Chondrocyte (in vitro differentiated cells): ENCODE measurements at places on chromosomes 16 and 17.
A peak's percentile ranks its signal among the peaks of the same experiment; 100 is the strongest.

DNA sequence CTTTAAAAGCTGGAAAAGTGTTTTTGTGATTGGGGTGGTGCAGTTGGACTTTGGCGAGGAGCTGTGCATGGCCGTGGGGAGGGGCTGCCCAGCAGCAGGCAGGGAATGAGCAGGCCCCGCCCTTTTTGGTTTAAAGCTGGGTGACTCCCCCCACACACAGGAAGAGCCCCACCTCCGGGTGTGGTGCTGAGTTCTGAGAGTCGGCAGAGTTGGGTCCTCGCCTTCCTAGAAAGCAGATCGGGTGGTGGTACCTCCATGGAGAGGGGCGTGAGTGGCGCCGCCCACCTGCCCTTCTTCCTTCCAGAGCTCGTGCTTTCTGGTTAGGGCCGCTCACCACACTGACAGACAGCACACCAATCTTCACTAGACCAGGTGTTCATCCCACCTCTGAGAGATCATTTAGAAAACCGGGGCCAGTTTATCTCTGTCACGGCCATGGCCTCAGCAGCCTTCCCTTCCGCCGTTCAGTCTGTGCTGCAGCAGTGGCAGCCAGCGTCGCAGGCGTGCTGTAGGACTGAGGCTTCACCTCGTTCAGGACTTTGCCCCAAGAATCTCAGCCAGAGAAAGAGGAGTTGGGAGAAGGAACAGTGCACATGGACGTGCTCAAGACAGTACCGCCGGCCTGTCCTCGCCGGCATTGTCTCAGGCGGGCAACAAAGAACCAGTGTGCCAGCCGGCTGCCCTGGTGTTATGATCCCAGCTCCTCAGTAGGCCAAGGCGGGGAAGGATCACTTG lies 144.0 kb upstream of the CHMP6 start:
- peaks cover 10% of the 10 kb centered on the region for H3K36me3 ChIP-seq
- DNase-seq: peak; percentile 64
- no peak overlapping the region for H3K27ac ChIP-seq

DNA sequence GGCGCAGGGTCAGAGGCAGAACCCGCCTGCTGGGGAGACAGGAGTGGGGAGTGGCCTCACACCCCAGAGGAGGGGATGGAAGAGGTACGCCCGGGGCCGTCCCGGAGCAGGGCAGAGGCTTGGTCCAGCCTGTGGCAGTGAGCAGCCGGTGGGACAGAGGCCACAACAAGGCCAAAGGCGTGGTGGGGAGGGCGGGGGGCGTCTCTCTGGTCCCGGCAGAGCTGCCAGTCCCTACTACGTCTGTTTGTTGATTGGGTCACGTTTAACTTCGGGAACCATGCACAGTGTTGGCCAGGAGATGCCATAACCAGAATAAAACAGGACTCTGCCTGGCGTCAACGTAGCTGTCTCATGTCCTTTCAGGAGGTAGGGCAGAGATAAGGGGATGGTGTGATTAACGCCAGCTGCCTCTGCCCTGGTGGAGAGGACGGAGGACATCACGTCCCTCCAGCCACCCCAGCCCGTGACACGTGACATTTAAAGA lies 192.8 kb downstream of the BANP start:
- H3K36me3 ChIP-seq: peaks cover 2% of the 10 kb centered on the region
- H3K27me3 ChIP-seq: no peaks in the 10 kb centered on the region
- DNase-seq: no peak
- no peak overlapping the region for H3K27ac ChIP-seq
- H3K4me3 ChIP-seq: no peak overlapping the region
- no peaks in the 10 kb centered on the region for H3K4me1 ChIP-seq

GRCh38 chr16:46822270-46822669 lies 8.7 kb downstream of the C16orf87 start:
- peaks cover 17% of the 10 kb centered on the region for H3K4me1 ChIP-seq
- no peaks in the 10 kb centered on the region for H3K27me3 ChIP-seq
- H3K27ac ChIP-seq: no peak overlapping the region
- no peak for DNase-seq

DNA sequence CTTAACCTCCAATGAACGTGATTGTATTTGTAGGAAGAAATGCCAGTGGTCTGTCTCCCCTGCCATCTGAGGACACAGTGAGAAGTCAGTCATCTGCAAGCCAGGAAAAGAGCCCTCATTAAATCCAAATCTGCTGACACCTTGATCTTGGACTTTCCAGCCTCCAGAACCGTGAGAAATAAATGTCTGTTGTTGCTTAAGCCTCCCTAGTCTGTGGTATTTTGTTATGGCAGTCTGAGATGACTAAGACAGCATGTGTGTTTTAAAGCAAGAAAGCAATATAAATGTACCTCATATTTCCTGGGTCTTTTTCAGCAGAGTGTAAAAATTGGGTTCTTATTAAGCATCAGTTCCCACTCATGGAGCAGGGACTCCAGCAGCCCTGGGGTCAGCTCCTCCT lies 177.9 kb upstream of the NLRP1 start:
- DNase-seq: no peak
- H3K27ac ChIP-seq: no peak overlapping the region
- H3K4me3 ChIP-seq: no peak overlapping the region
- peaks cover 49% of the 10 kb centered on the region for H3K27me3 ChIP-seq
- peaks cover 5% of the 10 kb centered on the region for H3K4me1 ChIP-seq

DNA sequence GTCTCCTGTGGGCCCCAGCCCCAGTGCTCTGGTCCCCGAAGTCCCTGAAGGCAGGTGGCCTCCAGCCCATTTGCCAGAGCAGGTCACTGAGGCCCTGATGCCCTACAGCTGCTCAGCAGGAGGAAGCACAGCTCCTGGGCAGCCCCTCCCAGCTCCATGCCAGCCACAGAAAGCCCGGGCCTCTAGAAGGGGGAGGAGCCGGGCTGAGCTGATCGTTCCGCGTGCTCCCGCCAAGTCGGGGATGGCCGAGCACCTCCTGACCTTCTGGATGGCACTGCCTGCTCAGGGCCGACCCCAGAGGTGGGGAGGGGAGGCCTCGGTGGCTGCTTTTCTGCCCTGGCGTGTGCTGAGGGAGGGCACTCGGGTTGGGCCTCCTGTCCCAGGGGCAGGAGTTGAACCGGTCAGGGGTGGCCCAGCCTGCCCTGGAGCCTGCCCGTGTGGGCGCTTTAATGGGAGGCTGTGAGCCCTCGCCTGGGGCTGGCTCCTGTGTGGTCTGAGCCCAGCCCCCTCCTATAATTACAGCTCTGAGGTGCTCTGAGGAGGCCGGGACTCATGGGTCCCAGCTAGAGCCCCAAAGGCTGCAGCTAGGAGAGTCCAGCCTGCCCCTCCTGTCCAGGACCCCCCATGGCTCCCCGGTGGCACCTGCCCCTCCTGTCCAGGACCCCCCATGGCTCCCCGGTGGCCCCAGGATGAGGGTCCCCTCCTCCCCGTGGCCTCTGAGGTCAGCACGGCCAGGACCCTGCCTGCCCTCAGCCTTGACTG lies 29.7 kb downstream of the ZFPM1 start:
- H3K27me3 ChIP-seq: no peaks in the 10 kb centered on the region
- H3K36me3 ChIP-seq: no peaks in the 10 kb centered on the region
- peaks cover 2% of the 10 kb centered on the region for H3K4me1 ChIP-seq
- no peak for DNase-seq
- H3K4me3 ChIP-seq: no peak overlapping the region

GRCh38 chr17:50986989-50987660 lies 121.0 kb upstream of the TOB1 start:
- H3K27ac ChIP-seq: peak overlapping the region; percentile 60
- no peaks in the 10 kb centered on the region for H3K27me3 ChIP-seq
- peaks cover 31% of the 10 kb centered on the region for H3K36me3 ChIP-seq
- peaks cover 10% of the 10 kb centered on the region for H3K4me1 ChIP-seq
- no peak overlapping the region for H3K4me3 ChIP-seq

DNA sequence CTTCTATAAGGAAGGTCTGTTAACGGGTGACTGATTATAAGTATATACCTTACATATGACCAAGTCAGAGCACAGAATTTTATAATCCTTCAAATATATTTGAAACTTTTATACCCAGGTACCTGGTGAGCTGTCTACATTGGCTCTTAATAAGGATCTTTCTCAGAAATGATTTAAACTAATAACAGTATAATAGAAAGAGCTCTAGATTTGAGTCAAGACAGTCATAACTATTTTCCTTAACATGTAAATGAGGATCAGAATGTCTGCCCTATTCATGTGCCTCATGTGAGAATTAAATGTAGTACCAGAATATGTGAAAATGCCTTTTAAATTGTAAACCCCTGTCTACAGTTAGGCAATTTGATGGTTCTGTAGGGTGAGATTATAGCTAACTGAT lies 14.5 kb downstream of the CBFB start:
- H3K4me1 ChIP-seq: peaks cover 30% of the 10 kb centered on the region
- H3K27ac ChIP-seq: no peak overlapping the region
- H3K4me3 ChIP-seq: no peak overlapping the region
- peaks cover 6% of the 10 kb centered on the region for H3K36me3 ChIP-seq
- no peak for DNase-seq

DNA sequence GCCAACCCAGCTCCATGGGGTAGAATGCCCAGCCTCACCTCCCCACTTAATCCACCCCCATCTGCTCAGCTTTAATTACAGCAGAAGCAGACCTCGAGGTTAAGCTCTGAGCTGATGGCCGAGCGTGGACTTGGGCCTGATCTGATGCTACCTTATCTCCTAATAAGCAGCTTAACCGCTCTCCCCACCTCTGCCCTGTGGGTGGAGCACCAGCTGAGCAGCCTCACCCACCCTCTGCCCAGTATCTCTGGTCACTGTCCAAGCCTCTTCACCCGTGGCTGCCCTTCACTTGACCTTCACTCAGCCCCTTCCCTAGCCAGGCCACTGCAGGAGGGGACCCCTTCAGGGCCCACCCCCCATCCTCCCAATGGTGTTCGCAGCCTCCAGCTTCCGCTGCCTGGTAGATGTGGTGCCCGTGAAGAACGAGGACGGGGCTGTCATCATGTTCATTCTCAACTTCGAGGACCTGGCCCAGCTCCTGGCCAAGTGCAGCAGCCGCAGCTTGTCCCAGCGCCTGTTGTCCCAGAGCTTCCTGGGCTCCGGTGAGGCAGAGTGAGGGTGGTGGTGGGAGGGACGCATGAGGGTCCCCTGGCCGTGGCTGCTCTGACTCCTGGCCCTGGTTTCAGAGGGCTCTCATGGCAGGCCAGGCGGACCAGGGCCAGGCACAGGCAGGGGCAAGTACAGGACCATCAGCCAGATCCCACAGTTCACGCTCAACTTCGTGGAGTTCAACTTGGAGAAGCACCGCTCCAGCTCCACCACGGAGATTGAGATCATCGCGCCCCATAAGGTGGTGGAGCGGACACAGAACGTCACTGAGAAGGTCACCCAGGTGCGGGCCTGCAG lies 6.8 kb downstream of the KCNH6 start:
- H3K36me3 ChIP-seq: no peaks in the 10 kb centered on the region
- H3K27ac ChIP-seq: no peak overlapping the region
- H3K27me3 ChIP-seq: peaks cover 21% of the 10 kb centered on the region
- no peak overlapping the region for H3K4me3 ChIP-seq
- no peaks in the 10 kb centered on the region for H3K4me1 ChIP-seq

DNA sequence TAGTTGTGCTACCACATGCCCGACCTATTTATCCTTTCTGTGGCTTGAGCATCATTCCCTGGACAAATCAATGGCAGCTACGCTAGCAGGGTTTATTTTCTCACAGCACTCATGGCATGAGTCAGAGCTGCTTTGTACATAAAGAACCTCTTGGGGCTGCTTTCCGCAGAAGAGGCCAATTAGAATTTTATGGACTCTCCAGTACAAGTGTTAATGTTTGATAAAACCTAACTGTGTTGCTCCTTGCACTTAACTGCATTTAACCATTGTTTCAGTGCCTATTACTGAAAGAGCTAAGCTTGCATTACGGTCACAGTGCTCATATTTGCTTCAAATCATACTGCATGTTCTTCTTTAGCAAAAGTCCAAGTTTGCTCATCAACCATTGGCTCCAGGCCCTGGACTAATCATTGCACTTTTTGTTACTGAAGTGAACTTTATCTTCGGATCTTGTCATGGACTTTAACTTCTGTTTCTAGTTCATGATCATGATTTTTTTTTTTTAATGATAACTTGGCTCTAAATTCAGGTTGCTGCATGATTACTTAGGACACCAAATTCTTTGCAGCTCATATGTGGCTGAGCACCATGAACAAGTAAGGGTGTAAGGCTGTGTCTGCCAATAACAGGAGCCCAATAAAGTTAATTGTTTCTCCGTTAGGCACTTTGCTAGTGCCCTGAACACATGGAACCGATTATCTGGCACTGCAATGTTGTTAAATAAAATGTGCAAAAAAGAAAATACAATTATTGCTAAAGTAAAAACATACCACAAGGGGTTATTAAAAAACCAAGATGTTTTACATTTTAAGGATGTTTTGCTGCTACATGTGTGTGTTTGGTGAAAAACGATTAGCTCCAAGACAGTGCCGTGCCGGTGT lies 492.2 kb downstream of the KCNJ2 start:
- H3K27me3 ChIP-seq: no peaks in the 10 kb centered on the region
- H3K4me1 ChIP-seq: no peaks in the 10 kb centered on the region
- no peak overlapping the region for H3K4me3 ChIP-seq
- H3K36me3 ChIP-seq: no peaks in the 10 kb centered on the region

DNA sequence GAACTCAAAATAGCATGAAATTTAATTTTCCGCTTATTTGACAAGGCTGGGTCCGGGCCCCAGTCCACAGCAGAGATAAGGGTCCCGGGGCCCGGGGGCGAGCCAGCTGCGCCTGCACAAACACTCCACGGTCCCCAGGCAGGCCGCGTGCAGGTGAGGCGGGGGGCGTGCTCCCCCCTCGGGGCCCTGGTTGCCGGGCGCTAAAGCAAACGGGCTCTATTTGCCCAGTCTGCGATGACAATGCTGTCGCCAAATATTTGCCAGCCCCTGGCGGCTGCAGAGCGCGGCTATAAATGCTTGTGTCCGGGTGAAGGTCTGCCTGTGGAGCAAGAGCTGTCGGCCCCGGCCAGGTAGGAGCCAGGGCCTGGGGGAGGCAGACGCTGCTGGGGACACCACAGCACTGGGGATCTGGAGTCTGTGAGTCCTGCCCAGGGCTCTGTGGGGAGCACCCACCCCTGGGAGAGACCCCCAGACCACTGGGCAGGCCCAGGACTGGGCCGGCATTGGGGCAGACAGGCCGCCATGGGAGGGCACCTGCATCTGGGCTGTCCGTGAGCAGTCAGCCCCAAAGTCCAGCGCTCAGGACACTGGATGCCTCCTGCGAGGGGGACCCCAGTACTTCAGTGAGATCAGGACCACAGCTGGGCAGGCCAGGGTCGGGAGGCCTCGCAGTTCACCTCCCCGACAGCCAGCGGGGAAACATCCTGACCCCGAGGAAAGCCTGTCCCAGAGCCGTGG lies at the start of gene PERCC1:
Gene PERCC1 (plus strand): TSS at position 320 of the 738 bp plus-strand sequence. CDS start 1,516 bp downstream, outside the sequence.
- no peak within 1 kb of the TSS for H3K27ac ChIP-seq
- DNase-seq: no peak

DNA sequence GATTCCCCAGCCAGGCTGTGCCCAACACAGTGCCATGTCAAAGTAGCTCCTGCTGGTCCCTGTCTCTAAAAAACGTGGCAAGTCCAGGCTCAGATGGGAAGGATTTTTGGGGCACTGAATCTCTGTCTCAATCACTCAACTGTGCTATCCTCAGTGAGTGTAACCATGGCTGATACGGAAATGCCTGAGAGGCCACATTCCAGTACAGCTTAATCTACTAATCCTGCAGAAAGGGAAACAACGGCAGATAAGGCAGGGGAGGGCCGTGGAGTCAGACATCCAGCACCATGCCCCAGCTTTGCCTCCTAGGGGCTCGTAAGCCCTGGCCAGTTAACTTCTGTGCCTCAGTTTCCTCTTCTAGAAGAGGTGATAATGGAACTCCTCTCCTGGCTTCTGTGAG lies 251.7 kb downstream of the CPPED1 start:
- DNase-seq: no peak
- no peaks in the 10 kb centered on the region for H3K36me3 ChIP-seq
- no peak overlapping the region for H3K4me3 ChIP-seq
- no peaks in the 10 kb centered on the region for H3K4me1 ChIP-seq
- H3K27me3 ChIP-seq: no peaks in the 10 kb centered on the region

GRCh38 chr16:68636818-68637217 lies 8.3 kb upstream of the CDH3 start:
- H3K36me3 ChIP-seq: no peaks in the 10 kb centered on the region
- no peak overlapping the region for H3K4me3 ChIP-seq
- H3K27me3 ChIP-seq: no peaks in the 10 kb centered on the region
- no peak overlapping the region for H3K27ac ChIP-seq
- peaks cover 18% of the 10 kb centered on the region for H3K4me1 ChIP-seq
- no peak for DNase-seq
